ENCODE measurements at places on chromosomes 5 and 9.

DNA sequence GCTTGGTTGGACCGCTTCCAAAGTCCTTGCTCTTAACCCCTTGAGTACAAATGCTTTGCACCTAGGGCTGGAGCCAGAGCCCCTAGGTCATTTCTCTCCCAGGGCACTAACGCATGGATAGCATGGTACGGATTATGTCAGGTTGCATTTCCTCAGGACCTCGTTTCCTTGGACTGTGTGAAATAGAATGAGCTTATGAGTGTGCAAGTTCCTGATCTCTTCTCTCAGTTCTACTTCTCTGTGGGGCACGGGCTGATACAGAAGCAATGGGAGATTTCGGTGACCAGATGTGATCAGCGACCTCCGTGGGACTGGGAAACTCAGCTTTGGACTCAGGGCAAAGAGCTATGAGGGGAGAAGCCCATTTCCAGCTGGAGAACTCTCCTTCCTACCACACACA lies 14.2 kb downstream of the SPARC start:
- no peak for DNase-seq

DNA sequence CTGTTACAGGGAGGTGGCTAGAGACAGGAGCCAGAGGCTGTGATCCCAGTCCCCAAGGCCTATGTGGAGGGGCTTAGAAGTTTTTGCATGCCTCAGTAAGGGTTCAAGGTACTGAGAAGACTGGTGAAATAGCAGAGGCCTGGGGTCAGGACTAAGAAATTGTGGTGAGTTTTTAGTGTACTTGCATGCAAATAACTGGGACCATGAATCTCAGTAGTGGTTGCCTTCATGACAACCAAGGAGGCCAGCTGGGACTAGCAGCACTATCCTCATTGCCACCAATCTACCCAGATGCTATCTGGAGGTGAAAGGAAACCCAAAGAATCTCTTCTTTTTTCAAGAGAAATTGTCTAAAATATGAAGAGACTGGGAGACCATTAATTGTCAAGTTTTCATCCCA lies 395.1 kb downstream of the CETN3 start:
- DNase-seq, result no peak

DNA sequence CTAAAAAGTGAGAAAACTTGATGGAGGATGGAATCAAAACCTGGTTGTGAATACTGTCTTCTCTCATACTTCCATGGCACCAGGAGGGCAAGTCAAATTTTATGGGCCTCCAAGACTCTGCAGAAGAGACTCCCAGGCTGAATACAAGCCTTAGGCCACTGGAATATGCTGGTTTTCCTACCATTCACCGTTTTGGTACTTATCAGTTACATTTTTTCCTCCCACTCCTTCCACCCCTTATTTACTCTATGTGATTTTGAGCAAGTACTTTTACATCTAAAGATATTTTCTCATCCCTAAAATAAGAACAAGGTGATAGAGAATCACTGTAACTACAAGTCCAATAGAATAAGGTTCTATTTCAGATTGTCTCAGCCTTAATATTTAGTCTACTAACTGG lies 8.0 kb upstream of the LIX1 start:
- no peak for DNase-seq

GRCh38 chr5:152686931-152687330 lies 281.9 kb upstream of the NMUR2 start:
- DNase-seq, result no peak

GRCh38 chr9:9670454-9670853 lies 942.3 kb downstream of the PTPRD start:
- no peak for DNase-seq

- no peak for DNase-seq
Observed at GRCh38 chr9:72656021-72656420, 134.6 kb downstream of the TMC1 start.

DNA sequence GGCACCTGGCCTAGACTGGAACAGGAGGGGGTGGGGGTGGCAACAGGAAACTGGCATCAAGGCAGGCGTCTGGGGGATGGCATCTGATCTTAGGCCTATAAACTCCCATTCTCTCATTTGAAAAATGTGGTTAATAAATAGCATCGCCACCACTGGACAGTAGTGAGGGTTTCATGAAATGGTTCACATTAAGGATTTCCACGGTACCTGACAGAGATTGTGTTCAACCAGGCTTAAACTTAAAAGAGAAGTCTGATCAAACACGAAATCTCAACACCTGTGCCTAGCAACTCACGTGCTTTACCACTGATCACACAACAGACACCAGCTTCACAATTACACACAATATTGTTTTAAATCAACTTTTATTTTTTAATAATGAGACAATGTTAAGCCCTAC lies 3.0 kb downstream of the DENND1A start:
- no peak for DNase-seq
